Stomach (tissue), 19 donors: ENCODE measurements at places on chromosomes 7 and 10. TPM values are rescaled to one million over a fixed set of nuclear protein-coding genes. Genes with fewer than 3 reads are reported as not detected.

Gene AKR1C8
- not detected for total RNA-seq

Gene CRPPA
- total RNA-seq: 0.58 TPM

Gene ERVW-1
- total RNA-seq: not detected

DNA sequence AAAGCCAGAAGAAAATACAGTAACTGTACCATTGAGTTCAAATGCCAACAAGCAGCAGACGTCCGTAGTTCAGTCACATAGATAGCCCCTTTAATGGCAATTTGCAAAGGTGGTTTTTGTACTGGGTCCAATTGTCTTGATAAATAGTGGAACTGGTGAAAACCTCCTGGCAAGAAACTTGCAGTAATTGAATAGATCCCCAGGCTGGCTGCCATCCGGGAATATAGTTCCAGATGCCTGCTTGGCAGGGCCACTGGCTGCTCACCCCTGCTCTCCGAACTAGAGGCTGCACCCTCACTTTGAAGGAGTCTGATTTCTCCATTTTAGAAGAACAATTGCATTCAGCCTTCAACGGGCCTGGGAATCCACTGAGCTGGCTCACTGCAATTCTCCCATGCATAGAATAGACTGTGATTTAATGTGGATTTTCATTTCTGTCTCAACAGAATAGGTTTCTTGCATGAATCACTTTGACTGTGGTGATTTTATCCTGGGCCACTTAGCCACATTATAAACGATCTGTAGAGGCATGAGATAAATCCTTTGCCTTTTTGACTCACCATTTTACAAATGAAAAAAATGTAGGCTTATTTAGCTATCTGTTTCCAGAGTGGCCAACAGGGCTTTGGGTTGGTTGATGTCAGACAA is 35.9 kb upstream of the ELMO1 start:
- no peak for DNase-seq

GRCh38 chr7:61111-61510 is 131.3 kb upstream of the FAM20C start:
- DNase-seq: no peak

- DNase-seq: peak; percentile 7
These were observed 49.9 kb upstream of the PPP1R3A start for GRCh38 chr7:113968713-113969112.

DNA sequence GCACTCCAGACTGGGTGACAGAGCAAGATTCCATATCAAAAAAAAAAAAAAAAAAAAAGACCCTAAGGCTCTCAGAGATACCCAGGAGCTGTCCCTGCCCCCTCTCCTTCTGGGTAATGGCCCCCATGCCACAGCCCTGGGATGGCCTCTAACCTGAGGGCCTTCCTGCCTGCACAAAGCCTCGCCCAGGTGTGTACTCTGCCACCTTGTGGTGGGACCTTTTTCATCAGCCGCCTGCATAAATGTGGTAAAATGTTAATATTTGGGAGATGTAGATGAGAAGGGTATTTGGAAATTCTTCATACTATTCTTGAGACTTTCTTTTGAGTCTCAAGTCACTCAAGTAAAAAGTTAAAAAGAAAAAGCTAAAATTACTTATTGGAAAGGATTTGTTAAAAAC is 46.3 kb upstream of the RNF216 start:
- DNase-seq: no peak

- DNase-seq: no peak
These were observed 421.1 kb upstream of the LRGUK start for GRCh38 chr7:133706016-133706415.

DNA sequence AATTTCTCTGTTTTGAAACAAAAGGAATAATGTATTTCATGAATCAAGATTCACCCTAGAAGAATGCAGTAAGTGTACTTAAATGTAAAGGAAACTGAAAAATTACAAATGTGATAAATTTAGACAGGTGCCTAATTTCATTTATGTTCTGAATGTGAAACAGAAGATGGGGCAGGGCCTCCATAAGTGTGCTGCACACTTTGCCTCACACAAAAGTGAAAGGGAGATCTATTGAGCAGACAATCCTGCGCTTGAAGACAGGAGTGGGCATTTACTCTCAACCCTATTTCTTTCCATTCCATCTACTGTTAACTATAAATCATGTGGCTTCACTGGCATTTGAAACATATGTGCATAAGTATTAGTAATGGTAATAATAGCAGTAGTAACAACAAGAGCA is 36.2 kb downstream of the GNG11 start:
- no peak for DNase-seq

DNA sequence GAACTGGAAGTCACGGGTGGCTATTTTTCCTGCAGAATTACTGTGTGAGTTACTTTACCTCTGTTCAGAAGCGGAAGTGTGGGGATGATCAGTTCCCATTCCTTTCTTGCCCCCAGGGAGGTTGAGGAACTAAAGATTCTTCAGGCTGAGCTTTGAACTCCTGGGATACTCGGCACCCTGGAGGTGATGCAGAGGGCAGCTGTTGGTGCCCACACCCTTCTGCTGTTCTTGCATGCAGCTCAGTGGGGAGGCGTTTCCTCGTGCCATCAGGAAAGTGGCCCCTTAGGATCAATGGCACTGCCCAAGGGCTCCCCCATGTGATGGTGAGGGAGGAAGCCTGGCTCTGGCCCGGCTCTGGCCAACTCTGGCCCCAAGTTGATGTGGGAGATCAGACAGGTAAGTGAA is 44.7 kb upstream of the MXI1 start:
- DNase-seq: no peak

DNA sequence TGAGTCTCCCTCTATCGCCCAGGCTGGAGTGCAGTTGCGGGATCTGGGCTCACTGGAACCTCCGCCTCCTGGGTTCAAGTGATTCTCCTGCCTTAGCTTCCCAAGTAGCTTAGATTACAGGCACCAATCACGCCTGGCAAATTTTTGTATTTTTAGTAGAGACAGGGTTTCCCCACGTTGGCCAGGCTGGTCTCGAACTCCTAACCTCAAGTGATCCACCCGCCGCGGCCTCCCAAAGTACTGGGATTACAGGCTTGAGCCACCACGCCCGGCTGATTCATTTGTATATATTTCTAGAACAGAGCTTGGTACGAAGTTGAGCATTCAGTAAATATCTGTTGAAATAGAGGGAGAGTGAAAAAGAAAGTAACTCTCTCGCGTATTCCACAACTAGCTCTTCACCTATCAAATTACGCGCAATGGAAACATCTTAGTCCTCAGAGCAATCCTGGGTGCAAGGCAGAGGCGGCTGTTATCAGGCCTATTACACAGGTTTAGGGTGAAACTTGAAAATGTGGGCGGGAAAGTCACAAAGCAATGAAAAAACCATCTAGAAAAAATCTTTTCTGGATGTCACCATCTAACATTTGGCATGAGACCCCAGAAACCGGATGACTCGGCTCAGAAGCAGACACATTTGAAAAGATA is 707 bp upstream of the GHITM start:
- peak; percentile 48 for DNase-seq

DNA sequence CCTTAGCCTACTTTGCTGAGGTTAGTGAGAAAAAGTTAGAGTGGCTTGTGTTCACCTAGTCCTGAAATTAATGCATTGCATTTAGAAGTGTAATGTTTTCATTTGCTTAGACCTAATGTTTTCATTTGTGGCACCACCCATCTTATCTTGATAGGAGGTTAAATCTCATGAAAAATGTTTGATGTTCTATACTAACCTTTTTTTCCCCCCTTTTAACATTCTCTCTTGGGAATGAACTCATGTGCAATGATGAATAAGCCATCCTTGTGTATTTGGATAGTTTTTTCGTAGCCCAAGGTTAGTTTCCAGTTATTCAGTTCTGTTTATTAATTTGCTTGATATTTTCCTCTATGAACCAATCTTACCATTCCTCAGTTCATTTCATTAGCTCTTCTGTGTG is 2.8 kb downstream of the FHIP2A start:
- no peak for DNase-seq

GRCh38 chr10:12594448-12594944 is 245.1 kb downstream of the CAMK1D start:
- no peak for DNase-seq

DNA sequence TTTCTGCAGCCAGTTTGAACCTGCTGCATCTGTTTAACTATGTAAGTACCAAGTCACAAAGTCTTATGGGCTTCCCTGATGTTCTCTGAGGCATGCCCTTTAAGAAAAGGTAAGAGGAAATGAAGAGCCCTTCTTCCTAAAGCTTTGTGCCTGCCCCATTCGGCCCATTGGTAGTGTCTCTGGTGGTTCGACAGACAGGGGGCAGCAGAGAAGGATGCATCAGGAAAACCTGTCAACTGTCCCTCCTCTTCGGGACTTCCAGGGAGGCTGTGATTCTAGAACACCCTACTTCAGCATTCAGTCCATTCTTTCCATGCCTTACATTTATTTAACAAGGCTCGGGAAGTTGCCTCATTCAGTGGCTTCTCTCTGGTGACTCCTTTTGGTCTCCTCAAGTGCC is 1.9 kb upstream of the SFRP4 start:
- no peak for DNase-seq

DNA sequence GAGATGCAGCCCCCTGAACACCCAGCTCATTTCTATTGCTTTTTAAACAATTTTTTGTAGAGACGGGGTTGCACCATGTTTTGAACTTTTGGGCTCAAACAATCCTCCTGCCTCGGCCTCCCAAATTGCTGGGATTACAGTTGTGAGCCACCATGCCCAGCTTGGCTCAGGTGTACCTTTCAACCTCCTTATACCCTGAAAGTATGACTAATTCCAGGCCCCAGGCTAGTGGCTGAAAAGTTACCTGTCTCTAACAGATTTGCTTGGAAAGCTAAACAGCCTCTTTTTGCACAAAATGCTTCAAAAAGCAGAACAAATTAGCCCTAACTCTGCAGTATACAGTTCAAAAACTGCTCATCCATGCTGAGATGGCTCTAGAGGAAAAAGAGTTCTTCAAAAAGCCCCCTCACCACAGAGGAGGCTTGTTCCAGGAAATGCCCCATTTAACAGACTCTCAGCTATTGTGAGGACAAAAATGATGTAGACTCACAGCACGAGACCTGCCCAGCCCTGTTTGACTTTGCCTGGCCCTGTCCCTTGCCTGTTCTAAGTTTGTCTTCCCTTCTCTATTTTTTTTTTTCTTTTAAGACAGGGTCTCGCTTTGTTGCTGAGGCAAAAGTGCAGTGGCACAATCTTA is 13.4 kb upstream of the AP1S1 start:
- no peak for DNase-seq

- peak; percentile 80 for DNase-seq
These were observed 1.8 kb downstream of the CYP3A43 start for GRCh38 chr7:99829524-99830160.

GRCh38 chr10:23031318-23031717 is 64.1 kb upstream of the MSRB2 start:
- no peak for DNase-seq

- DNase-seq: no peak
These were observed 9.7 kb downstream of the IFIT3 start for GRCh38 chr10:89337484-89337883.

DNA sequence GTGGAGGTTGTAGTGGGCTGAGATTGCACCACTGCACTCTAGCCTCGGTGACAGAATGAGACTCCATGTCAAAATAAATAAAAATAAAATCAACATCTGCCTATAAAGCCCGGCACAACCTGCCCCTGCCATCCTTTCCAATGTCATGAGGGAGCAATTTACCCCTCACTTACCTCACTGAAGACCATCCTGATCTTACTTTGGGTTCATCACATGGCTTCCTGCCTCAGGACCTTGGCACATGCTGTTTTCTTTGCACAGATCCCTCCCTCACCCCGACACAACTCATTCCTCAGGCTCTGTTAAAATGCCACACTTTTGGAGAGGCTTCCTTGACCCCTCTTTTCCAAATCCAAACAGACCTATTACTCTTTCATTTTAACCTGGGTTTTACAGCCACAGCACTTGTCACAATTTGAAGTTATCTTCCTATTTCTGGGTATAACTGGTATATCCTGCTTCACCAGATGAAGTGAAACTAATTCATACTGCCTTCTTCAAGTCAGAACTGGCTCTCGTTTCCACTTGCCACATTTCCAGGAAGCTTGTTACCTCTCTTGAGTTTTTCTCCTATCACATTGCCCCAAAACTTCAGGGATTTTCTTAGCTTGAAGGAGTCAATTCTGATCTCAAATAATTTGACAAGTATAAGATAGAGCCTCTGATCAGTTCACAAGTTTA is 69.3 kb upstream of the PARD3 start:
- DNase-seq: peak; percentile 40

DNA sequence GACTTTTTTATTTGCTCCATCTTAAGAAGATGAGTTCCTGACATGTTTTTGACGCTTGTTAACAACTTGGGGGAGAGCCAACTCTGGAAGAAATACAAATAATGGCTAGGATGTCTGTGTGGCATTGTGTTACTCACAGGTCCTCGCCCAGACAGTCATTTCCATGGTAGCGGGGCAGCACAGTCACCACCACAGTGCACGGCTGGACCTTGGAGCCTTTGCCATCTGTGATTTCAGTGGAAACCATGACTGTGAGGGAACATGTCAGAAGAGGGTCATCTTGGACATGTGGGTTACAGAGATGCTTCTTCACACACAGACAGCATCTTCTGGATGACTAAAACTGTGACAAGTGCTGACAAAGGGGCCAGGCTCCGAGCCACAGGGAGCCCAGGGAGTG is 74.5 kb downstream of the PKD1L1 start:
- DNase-seq: no peak
